Cortex of kidney (tissue), 1 donor: ENCODE measurements at places on chromosomes 2 and 18.

DNA sequence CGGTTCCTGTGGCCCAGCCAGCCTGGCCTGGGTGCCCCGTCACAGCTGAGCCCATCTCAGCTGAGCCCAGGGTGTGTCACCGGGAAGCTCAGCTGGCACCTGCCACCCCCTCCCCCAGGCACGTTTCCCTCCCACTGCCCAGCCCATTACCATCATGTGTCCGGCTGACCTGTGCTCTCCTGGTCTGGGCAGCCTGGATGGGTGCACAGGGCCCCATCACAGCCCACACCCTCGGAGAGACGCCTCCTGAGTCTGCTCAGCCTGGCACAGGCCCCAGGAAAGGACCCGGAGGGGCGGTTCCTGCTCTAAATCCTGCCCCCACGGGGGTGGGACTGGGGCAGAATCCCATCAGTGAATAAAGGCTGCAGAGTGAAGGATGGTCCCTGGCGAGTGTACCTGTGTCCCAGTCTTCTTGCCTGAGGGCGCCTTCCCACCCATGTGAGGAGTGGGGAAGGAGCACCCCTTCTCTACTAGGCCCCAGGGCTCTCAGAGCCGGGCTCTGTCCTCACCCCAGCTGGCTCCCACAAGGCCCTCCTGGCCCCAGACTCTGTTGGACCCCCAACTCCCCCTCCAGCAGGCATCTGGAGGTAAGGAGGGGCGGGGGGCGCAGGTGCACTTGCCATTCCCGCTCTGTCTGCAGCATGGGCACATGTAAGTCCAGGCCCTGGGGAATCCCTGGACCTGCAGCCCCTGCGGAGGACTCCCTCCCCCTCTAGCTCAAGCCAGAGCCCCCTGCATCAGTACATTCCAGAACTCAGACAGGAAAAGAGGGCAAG lies 21.2 kb downstream of the GPC1 start:
- no peak for DNase-seq

DNA sequence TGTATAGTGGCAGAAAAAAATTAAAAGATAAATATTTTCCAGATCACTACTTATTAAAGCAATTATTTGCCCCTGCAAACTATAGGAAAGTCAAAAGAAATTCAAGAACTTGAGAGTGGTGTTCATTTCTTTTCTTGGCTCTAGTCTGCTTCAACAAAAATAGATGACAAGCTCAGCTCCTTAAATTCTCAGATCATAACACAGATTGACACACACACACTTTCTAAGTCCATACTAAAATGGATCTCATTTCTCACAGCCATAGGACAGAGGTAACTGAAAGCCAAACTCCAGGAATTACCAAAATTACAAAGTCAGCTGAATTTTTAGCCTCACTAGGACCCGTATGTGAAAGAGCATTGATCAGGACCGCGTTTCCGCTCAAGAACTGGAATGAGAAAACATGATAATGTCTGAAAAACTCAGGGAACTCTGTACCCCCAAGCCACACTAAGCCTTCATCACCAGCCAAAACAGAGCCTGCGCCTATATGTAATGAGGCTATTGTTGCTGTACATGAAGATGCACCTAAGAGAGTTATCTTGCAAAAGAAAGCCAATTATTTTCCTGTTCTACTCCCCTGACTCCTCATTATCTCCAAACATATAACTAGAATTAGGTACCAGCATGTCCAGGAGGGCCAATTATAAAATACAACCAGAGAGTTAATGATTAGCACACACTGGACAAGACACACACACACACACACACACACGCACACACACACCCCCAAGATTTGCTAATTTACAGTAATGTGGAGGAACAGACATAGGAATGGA lies 16.5 kb upstream of the EFR3B start:
- no peak for DNase-seq

DNA sequence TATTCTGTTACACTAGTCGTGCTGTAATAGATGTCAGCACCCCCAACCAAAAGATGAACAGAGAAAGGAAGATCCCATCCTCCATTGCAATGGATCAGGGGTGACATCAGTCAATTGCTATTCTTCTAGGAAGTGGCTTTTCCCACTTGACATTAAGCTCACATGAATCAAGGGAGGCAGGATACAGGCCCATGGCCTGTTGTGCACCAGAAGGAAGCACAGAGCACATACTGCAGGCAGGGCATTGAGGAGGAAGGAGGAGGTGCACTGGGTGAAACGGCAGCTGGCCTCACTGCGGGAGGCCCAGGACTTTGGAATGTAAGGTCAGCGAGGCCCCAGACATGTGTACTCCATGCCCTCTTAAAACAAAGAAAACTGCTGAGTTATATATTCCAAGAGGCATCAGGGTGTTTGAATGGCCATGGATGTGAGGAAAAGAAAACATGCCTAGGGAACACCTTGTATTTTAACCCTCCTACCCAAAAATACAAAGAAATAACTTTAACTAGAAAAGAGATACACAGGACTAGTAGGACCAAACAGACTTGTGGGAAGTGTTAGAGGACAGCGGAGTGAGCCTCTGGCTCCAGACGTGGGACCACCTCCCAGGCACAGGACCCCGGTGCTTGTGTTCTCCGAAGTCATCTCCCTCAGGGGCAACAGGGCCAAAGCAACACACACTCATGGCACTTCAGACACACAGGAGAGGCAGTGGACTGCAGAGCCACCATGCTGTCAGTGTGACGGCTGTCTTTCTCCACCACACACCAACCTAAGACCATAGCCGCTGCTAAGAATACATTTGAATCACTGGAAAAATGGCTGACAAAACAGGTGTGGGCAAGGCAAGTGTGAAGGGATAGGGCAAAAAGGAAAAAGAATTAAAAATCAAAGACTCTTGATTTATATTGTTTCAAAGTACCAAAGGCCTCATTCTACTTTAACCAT lies 51.4 kb upstream of the RIOK3 start:
- DNase-seq, result no peak

DNA sequence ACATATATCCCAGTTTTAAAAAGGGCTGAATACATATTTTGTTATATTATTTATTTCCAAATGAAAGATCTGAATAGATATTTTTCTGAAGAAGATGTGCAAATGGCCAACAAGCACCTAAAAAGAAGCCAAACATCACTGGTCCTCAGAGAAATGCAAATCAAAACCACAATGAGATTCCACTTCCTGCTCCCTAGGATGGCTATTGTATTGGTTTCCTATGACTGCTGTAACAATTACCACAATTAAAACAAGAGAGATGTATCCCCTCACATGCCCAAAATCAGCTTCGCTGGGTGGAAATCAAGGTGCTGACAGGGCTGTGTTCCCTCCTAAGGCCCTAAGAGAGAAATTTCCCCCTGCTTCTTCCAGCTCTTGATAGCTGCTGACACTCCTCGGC lies 23.2 kb downstream of the ABCB11 start:
- no peak for DNase-seq

- no peak for DNase-seq
These were observed 33.2 kb upstream of the CXXC1 start for GRCh38 chr18:50320719-50321118.

DNA sequence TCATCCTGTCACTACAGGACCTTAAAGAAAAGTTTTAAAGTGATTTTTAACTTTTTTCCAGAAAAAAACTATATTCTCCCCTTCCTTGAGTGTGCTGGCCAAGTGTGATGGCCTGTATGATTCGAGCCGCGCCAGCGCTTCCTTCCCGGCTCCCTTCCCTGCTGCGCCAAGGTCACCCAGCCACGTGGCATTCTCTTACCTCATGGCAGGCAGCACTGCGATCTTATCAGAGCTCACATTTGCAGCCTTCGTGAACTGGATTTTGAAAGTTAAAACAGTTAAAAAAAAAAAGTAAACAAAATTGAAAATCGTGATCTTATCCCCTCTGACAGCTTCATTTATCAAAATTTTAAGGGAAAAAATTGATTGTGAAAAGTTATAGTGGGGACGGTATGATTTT lies 279.8 kb downstream of the PTGR3 start:
- DNase-seq, result no peak

- no peak for DNase-seq
These were observed 67.5 kb upstream of the TTN start for GRCh38 chr2:178874529-178875240.

DNA sequence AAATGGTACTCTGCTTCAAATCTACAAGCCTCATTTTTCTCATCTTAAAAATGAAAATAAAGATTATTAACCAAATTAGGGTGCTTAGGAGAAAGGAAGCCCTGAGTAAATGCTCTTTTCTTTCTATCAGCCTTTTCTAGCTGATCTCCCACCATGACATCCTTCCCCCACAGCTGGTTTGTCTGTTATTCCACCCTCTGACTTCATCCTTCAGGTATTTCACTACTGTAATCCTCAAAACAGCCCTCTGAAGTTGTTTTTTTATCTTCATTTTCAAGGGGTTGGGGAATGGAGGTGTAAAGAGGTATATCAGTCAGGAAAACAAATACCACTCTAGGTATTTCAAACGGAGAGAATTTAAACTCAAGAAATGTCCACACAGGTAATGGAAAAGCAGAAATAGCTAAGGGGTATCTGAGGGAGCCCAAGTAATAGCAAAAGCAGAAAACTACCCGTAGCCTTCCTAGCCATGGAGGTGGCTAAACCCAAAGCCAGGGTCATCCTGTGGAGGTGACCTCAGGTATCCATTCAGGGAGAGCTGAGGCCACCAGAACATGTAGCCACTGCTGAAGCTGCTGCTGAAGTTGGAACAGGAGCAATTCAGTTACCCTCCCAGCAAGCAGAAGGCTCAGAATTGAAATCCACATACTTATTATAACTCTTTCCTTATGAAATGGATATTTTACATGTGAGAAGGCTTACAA lies 990.9 kb upstream of the ACVR2A start:
- no peak for DNase-seq

GRCh38 chr2:74428675-74429074 lies 7.1 kb downstream of the WDR54 start:
- DNase-seq, result no peak

GRCh38 chr2:24739354-24740025 lies 53.7 kb downstream of the PTRHD1 start:
- DNase-seq, result no peak

DNA sequence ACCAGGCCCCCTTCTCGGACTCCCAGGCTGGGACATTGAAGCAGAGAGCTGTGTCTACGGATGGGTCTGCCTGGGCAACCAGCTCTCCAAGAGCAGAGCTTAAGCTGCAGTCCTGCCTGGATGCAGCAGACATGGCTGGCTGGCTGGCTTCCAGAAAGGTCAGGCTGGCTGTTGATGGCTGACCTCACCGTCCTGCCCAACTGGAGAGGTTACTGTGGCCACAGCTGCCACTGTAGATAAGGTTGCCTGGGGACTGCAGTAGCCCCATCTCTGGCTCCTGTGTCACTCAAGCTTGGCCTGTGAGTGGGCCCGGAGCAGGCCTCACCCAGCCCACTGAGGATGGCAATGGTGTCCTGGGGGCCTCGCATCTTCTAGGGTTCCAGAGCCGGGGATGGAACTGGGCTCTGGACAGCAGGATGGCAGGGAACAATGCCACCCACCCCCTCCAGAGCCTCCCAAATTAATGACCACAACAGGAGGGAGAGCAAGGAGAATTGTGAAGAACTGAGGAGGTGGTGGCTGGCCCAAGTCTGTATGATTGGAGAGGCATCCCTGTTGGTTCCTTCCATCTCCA lies 37.0 kb upstream of the FOSL2 start:
- DNase-seq, result no peak

DNA sequence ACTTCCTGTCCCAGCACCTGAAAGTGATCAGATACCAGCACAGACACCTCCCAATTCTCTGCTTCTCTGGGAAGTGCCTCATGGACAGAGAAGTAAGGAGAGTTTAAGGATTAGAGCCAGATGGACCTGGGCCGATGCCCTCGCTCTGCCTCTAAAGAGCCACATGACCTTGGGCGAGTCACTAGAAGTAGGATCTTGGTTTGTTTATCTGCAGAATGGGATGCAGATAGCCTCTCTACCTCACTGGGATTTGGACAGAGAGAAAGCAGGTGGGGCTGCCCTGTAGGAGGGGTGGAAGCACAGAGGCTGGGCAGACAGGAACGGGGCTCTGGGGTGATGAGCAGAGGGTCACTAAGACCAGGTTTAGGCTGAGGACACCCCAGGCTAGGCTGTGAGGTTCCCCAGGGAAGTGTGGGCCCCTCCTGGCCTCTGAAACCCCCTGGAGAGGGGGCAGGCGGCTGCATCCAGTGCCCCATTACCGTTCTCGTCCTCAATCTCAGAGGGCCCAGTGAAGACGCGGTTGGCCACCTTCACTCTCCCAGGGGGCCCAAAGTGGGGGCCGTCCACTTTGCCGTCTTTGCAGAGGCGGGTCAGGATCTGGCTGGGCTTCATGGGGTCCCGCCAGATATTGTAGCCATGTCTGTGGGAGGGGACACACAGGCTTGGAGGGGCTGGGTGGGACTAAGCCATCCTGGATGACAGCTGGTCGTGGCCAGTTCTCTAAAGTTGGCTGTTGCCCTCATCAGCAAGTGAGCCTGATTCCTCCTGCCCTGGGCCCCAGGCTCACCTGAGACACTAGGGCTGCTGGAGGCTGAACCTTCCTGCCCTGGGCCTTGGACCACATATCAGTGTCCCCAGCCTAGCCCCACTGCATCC lies 13.3 kb downstream of the OTOF start:
- no peak for DNase-seq

DNA sequence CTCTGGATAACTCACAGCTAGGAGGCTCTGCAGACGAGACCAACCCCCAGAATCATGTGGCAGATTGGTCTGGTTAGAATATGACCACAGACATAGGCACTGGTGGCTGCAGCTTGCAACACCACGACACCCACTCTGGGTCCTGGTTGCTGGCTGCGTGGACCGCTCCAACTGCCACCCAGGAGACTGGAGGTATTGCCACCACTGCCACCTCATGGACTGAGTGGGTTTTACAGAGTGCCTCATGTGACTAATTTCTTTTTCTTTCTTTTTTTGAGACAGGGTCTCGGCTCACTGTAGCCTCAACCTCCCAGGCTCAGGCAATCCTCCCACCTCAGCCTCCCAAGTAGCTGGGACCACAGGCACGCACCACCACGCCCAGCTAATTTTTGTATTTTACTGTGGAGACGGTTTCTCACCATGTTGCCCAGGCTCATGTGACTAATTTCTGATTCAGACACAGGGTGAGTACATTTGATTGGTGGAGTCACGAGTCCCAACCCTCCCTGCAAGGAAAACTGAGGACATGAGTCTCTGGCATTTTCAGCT lies 29.9 kb upstream of the NT5DC4 start:
- DNase-seq, result no peak

DNA sequence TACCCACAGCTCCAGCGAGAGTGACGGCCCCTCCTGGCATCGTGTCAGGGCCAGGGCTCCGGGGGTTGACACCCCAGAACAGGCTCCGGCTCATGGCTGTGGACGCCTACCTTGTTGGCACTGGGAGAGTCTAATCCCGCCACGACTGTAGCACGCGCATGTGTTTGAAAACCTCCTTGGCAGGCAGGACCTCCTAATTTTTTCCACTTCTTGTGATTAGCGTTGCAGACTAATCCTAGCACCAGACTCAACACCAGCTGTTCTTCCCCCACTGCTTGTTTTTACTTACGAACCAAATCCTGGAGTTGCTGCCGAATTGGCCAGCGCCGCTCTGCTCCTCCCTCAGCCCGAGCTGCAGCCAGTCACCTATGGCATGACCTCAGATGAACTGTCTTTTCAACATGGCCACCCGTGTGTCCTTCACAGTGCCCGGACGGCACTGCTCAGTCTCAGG lies 110.7 kb downstream of the KLHL29 start:
- no peak for DNase-seq
